Left forelimb (tissue), 1 donor: ENCODE measurements at places on chromosomes 6 and 20.
A peak's percentile ranks its signal among the peaks of the same experiment; 100 is the strongest.

GRCh38 chr6:36735110-36736071 lies 37.8 kb downstream of the RAB44 start:
- peak; percentile 89 for DNase-seq

GRCh38 chr6:45467853-45468252 lies 90.1 kb upstream of the SUPT3H start:
- DNase-seq: no peak

DNA sequence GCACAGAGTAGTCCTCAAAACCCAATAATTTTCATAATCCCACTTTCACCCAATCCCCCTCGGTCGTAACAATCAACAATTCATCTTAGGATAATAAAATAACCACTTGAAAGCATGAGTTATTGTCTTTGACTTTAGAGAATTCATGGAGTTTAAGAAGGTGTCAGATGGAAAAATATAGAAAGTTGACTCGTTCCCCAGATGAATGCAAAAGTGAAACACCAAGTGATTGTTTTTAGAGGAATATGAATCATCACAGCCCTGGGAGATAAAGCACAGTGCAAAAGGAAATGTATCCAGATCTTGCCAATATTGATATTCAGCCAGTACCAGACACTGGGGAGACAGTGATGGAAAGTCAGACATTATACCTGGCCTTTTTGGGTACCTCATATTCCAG lies 860.5 kb downstream of the DHX35 start:
- no peak for DNase-seq

DNA sequence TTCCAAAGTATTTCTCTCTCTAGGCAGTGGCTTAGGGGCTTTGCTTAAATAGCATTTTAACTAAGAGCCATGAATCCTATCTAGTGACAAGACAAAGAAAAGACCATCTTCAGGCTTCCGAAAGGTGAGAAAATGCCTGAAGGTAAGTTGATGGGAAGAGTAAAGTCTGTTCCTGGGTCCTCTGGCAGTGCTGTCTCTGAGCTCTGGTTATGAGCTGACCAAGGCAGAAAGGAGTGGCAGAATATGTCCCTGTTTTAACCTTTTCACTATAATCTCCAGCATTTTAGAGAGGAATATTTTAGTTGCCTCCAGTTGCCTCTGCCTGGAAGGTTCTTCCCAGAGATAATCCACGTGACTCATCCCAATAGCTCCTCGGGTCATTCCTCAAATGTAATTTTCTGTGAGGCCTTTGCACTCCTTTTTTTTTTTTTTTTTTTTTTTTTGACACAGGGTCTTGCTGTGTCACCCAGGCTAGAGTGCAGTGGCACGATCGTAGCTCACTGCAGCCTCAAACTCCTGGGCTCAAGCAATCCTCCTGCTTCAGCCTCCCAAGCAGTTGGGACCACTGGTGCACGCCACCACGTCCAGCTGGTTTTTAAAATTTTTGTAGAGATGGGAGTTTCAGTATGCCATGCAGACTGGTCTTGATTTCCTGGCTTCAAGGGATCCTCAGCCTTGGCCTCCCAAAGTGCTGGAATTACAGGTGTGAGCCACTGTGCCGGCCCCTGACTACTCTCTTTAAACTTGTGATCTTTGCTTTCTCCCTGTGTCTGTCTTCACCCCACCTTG lies 3.7 kb upstream of the ARMH2 start:
- DNase-seq: no peak

DNA sequence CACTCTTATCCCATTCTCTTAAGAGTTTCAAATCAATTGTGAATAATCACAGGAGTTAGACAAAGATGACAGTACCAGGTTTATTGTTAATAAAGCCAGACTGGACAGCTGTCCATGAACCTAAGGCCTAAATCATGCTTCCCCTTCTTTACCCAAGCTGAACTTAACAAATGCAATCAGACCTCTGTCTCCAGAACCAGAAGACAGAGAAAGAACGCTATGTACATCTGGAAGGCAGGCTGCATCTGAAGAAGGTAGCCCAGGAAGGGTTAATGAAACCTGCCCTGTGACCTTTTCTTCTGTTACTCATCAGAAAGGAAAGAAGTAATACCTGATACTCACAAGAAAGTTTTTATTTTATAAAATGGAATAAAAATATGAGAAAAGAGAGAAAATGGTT lies 118.6 kb downstream of the EYA4 start:
- DNase-seq: no peak

GRCh38 chr6:163259689-163260088 lies 154.8 kb upstream of the QKI start:
- DNase-seq: no peak

DNA sequence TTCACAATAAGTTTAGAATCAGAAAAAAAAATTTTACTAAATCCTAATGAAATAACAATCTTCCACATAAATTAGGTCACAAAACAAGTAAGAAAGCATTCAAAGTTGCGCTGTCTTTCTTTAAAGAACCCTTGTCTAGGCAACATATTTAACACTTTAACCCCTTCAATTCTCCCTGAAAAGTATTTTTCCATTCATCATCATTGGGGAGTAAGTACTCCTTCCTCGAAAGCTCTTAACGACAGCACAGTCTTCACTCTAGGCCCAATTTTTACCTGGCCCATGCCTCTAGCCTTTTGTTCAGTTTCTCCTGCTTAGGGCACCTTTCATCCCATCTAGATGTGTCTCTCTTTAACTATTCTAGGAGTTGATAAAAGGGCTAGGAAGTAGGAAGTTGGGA lies 2.6 kb downstream of the TSPYL1 start:
- no peak for DNase-seq

DNA sequence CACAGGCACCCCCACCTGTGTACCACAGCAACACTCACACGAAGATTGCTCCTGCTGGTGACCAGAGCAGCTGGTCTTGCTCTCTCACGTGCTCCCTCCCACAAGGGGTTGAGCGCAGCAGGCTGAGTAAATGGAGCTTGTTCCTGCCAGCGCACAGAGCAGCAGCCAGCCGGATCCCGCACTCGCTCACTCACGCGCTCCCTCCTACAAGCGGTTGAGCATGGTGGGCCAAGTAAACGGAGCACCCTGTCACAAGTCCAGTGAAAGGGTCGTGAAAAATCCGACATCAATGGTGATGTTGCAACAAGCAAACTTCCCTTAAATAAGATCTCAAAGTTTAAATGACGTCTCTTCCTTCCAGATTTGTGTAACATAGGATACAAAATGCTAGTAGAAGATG lies 313.7 kb downstream of the FOXC1 start:
- no peak for DNase-seq

DNA sequence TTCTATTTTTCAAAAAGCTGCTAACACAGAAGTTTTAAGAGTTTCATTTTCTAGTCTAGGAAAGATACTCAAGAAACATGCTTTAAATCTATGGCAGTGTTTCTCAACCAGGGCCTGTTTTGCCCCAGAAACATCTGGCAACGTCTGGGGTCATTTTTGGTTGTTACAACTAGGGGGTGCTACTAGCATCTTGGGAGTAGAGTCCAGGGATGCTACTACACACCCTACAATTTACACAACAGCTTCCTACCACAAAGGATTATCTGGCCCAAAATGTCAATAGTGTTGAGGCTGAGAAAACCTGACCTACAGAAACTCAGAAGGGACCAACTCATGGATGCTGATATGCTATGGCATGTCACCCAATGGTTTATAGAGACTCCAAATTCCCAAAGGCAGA lies 24.4 kb downstream of the SERAC1 start:
- DNase-seq: no peak

DNA sequence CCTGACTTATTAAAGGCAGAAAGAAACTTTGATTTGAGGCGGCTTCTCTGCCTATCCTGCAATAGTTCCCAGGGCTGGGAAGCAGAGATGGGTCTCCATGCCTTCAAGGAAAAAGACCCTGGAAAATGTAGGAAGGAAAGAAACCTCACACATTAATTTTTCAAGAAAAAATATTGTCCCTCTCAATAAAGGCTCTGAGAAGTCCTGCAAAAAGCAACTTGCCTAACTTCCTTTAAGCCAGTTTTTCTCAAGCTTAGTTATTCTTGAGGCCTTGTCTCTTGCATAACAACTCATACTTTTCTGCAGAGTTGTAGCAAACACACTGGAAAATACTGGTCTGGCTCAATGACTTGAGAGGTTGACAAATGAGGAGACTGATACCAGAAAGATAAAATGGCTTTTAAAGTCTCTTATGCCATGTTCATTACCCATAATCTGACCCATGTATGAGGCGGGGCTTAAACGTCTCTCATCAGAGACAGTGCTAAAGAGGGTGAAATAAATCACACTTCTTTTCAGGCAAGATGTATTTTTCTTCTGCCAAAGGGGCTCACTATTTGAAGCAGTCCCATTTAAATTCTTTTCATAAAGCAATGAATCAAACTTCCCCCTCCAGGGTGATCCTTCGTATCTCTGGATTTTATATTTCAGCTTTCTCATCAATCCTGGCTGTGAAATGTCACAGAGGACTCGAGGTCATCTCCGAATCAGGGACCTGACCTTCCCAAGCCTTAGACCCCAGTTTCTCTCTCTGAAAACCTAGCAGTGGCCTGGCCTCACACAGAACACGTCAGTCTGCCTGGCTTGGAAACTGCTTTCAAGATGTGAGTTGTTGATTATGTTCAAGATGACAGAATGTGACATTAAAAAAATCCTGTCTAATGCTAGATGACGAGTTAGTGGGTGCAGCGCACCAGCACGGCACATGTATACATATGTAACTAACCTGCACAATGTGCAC lies 82.3 kb upstream of the KCNG1 start:
- no peak for DNase-seq

GRCh38 chr6:17589406-17590096 lies 10.6 kb upstream of the FAM8A1 start:
- no peak for DNase-seq

DNA sequence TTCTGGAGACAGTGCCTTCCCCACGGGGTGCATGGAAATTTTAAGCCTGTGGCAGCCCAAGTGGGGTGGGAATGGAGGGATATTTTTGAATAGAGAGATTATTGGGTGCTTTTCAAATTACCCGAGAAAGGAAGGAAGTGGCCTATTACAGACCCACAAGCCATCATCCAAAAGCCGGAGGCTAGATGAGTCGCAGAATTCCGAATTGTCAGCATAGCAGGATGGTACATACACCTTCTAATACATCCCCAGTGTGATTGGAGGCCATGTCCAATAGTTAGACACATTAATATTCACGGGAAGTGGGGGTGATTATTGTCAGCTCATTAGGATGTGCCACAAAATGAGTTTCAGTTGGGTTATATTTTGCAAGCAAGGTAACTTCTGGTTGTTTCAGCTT lies 133.0 kb downstream of the FIG4 start:
- no peak for DNase-seq

GRCh38 chr20:8020314-8021079 lies 936 bp upstream of the TMX4 start:
- DNase-seq: no peak

- no peak for DNase-seq
Measured at GRCh38 chr20:57605878-57606277, 14.3 kb downstream of the ZBP1 start.

DNA sequence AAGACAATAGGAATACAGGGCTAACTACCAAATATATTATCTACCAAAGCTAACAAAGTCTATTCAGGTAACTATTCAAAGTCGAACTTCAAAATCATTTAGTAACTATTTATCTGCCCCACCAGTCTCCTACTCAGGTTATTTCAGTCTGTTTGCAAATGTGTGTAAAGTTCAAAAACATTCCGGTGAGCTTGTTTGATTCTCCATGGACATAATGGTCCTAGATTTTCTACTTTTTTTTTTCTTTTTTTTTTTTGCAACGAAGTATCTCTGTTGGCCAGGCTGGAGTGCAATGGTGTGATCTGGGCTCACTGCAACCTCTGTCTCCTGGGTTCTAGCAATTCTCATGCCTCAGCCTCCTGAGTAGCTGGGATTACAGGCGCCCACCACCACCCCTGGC lies 236.0 kb upstream of the FOXQ1 start:
- DNase-seq: no peak

DNA sequence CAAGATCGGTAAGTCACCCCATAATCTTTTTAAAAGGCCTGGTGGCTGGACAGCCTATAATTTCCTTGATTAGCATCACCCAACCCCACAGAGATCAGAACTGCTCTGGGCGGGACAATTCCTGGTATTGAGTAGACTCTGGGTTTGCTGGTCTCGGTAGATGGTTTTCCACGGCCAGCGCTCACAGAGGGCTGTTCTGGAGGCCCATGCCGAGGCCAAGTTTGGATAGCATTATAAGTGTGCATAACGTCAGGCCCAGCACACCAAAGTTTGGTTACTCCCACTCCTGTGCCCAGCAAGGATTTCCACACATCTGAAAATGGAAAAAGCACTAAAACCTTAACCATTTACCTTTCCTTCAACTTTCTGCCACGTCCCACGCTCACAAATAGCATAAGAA lies 104.7 kb upstream of the RREB1 start:
- no peak for DNase-seq

DNA sequence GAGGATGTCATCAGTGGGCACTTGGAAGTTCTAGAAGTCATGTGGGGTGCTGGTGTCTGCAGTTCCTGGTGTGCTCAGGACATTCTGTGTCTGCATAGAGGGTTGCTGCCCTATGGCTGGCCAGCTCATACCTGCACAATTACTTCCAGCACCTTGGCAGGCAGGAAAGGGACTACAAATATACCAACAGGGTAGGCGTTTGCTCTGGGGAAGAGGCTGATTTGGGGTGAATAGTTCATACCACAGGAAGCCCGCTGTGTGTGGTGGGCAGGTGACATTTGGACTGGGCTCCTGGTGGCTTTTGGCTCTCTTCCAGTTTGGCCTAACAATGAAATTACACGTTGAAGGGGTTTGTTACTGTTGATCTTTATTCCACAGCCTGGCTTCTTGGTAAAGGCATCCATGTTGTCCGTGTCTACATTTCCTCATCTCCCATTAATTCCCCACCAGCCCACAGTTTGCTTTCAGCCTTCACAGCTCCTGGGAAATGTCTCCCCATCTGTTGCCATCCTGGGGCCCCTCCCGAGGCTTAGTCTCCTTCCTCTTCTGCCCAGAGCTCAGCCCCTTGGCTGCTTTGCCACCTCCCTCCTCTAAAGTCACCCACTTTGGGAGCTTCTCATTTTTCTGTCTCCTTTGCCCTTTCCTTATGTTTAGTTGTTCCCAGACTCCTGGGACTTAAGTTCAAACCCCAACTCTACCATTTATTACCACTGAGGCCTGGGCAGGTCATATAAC lies 88.1 kb downstream of the RSPH3 start:
- DNase-seq: no peak

GRCh38 chr6:90490030-90490716 lies 96.7 kb downstream of the MAP3K7 start:
- no peak for DNase-seq
